ENCODE measurements at places on chromosomes 16 and 17.

DNA sequence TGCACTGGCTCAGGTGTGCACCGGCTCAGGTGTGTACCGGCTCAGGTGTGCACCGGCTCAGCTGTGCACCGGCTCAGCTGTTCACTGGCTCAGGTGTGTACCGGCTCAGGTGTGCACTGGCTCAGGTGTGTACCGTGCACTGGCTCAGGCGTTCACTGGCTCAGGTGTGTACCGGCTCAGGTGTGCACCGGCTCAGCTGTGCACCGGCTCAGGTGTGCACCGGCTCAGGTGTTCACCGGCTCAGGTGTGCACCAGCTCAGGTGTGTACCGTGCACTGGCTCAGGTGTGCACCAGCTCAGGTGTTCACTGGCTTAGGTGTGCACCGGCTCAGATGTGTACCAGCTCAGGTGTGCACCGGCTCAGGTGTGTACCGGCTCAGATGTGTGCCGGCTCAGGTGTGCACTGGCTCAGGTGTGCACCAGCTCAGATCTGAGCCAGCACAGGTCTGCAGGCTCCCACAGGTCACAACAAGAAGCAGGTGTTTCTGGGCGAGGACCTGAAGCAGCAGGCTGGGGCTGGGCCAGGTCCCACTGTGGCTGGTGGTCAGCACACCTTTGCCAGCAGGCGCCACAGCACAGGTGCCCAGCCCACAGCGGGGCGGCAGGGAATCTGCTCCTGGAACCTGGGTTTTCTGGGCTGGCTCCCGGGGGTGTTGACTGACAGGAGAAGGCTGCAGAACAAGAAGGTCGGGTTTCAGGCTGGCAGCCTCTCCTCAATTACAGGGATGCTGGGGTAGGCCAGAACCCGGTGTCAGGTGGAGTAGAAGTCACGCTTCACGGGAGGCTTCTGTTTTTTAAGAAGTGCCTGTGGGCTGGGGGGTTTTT, 17.2 kb downstream of the METRNL start:
- no peak for DNase-seq

DNA sequence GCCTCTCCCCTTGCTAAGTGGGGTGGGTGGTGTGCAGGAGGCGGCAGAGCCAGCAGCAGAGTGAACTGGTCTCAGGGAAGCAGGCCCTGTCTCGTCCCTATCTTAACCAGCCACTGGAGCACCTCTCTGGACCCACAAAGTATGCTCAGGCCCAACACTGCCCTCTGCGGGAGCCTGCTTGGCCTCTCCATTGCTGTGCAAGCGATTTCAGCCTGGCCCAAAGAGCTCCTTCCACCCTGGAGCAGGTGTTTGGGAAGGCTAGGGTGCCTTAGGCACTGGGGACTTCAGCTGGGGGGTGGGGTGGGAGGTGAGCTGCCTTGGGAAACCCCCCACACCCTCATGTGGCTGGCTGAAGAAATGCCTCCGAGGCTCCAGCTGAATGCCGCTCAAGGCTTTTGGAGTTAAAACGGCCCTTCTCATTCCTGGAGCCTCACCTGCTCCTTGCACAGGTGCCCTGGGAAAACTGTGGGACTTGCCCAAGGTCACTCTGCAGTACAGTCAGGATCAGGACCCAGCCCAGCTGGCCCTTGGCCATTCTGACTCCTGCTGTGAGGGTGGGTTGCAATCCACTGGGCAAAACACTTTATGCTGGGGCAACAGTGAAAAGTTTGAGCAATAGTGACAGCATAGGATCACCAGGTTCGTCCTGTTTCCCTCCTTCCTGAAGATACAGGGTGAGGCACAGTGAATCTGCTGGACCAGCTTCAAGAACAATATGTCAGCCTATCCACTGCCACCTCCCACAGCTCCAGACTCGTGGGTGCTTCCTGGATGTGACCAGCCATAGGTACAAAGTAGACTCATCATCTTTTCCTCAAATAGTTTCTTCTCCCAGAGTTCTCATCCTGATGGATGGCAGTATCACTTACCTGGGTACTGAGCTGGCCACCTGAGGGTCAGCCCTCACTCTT, 5.9 kb upstream of the UBE2O start:
- DNase-seq = no peak

DNA sequence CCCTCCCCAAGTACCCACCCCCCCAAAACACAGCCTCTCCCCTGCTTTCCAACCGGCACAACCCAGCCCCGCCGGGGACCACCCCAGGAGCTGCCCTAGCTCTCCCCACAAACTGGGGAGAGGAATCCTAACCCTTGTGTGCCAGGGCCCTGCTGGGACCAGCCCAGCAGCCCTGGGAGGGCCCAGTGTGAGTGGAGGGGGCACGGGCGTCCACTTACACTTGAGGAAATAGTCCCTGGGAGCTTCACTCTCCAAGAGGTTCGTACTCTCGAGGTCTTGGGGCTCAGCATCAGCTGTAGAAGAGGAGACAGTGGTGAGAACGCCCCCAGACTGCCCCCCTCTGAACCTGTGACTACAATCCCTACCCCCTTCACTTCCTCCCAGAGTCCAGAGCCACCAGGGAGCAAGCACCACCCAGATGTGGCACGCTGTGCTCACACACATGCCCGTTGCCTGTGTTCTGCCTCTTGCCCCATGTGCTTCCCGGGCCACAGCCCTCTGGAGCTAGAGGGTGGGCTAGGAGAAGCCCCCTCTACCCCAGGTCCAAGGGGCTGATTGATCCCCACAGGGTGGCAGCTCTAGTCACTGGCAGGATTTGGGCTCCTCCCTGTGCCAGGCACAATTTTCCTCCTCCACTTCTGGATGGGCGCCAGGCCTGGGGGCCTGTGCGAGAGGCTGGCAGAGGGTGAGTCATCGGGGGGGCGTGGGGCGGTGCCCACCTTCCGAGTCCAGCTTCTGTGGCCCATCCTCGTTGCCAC, 3.0 kb downstream of the TRIM47 start:
- no peak for DNase-seq

DNA sequence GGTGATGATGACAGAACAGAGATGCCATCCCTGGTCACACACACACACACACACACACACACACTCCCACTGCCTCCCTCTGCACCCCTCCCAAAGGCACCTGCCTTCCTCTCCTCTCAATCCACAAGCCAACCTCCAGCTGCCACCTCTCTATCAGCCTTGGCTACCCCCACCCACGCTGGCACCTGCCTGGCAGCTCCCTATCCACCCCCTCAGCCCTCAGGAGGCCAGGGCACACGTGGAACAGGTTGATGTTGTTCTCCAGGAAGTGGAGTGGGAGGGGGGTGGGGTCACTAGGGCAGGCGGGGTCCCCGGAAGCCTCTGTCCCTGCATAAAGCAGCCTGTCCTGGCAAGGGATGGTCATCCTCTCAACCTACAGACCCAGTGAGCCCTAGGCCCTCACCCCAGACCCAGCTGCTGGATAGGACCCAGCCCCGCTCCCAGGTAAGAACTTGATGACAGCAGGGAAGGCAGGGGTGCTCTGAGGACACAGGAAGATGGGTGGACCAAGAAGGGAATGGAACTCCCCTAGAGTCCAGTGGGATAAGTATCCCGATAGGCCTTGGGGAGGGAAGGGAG, at the start of gene GSDMA:
GSDMA (plus strand) TSS at position 363 of the 579 bp plus-strand sequence. CDS start 2,684 bp downstream, outside the sequence.
- no peak for DNase-seq

- DNase-seq = no peak
Measured at GRCh38 chr16:54191163-54191562, 95.4 kb downstream of the IRX3 start.
